ENCODE measurements at places on chromosomes 7 and 10.

DNA sequence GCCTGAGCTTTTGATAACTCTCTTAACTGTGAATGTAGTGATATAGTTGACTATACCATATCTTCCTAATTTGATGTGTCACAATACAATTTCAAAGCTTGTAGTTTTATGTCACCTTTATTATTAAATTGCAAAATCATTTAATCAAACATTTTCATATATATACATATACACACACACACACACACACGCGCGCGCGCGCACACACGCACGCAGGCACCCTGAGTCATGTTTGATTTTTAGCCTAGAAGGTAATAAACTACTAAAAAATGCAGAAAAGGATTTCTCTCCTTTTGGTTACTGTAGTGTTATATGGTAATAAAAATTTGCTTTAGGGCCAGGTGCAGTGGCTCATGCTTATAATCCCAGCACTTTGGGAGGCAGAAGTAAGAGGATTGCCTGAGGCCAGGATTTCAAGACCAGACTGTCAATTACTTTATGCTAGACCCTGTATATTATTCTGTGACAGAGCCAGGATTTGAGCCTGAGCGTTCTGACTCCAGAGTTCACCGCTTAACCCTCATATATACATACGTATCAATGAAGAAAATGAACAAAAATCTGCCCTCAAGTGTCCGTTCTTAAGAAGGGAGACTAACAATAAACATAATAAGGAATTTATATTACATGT, 89.6 kb downstream of the PODXL start:
- no peak for DNase-seq

- peak; percentile 54 for DNase-seq
Observed at GRCh38 chr10:69375307-69376151, 41.2 kb downstream of the TACR2 start.

GRCh38 chr7:55063061-55063460, 44.2 kb downstream of the EGFR start:
- DNase-seq, result no peak

DNA sequence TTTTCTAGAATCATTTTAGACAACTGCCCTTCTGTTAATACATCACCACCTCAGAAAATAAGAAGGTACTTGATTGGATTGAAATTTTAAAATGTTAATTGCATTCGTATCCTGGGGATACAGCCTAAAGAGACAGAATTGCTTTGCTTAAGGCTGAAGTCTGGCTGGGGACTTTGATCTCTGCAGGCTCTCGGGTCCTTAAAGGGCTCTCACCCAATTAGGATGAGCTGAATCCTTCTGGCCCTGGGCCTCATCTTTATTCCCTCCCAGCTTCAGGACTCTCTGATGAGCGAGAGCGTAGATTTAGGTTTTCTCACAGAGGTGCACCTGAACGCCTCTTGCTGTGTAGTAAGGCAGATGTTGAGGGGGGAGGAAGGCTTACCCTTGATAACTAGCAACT, 475.3 kb upstream of the C7orf33 start:
- DNase-seq, result no peak

- DNase-seq, result no peak
Observed at GRCh38 chr7:148807436-148807835, 76.7 kb downstream of the EZH2 start.

DNA sequence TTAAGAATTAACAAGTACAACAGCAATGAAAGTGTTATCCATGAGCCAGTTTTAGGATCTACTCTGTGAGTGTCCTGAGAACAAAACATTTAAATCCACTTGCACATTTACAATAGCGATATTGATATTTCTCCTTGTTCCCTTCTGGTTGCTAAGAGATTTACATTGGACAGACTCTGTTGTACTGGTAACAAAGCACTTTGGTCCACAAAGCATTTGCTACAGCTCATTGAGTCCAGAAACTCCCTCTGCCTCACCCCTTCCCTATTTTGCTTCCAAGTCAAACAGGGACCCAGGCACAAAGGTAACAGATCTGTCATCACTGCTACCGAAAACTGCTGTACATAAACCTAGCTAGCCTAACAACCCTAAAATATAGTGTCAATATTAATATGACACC, 2.1 kb downstream of the ANK3 start:
- DNase-seq, result no peak

- DNase-seq, result no peak
Observed at GRCh38 chr10:79111427-79111826, 42.7 kb downstream of the ZMIZ1 start.

DNA sequence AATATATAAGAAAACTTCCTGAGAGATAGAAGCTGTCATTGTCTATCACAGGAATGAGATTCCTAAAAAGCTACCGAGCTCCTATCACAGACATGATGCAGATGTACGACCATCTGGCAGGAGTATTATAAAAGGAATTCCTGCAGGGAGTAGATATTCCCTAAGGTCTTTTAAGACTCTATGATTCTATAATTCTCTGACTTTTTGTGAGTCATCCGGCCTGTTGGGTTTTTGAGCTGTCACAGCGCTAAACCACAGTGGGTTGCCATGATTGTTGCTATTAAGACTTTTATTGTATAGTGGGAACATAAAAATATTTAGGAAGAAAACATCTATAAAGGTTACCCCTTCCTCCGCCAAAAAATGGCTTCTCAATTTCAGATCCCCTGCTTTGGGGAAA, 223.4 kb downstream of the BMPER start:
- no peak for DNase-seq

DNA sequence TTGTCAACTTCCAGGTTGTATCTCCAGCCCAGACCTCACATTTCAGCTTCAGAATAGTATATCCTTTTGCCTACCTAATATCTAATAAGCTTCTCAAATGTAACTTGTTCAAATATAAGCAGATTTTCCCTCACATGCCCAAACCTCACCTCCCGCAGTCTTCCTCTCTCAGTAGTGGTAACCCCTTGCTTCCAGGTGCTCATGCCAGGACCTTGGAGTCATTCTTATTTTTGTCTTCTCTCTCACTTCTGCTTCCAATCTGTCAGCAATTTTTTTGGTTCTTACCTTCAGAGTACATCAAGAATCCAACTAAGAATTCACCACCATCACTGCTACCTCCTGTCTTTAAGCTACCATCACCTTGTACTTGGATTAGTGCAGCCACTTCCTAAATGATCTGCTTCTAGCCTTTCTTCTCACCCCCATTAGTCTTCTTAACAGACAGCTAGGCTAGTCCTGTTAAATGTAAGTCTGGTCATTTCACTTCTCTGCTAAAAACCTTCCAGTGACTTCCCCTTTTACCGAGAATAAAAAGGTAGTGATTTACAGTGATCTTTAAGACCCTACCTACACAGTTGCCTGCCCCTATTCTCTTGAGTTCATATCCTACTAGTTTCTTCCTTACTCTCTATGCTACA, 14.0 kb downstream of the ANKIB1 start:
- no peak for DNase-seq

GRCh38 chr7:94298943-94299342, 95.8 kb upstream of the COL1A2 start:
- DNase-seq, result no peak

DNA sequence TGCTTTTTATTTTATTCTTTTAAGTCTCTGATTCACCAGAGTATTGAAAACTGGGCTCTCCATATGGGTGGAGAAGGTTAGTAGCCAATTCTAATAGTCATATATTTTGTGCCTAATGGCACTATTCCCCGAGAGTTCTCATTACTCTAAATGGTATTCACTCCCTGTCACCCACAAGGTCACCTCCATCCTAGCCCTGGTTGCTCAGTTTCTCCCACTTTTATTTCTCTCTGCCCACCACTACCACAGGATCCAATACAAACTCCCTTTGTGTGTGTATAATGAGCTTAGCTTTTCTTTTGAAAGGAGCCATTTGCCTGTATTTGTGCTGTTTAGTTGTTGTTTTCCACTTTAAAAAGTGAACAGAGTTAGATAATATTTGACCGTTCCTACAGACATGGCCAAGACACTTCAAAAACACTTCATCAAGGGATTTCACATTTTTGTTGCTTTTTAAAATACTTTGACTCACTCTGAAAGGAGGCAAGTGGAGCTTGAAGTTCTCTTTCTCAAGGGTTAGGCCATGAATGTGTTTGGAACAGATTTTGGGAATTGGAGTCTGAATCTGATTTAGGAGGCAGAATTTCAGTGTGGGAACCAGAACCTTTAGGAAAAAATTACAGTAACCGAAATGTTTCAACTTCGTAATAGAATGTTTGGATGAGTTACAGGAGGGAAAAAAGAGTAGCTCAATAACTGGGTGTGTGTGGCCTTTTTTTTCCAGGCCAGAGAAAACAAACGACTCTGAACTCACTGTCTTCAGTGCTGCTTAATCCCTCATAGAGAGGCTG, 321.3 kb downstream of the BICC1 start:
- DNase-seq, result no peak

- no peak for DNase-seq
Observed at GRCh38 chr10:54434782-54435181, 366.2 kb downstream of the PCDH15 start.

GRCh38 chr10:49668684-49669083, 10.8 kb upstream of the C10orf53 start:
- DNase-seq, result no peak

- DNase-seq, result no peak
Observed at GRCh38 chr7:41777894-41778596, 75.2 kb upstream of the INHBA start.

DNA sequence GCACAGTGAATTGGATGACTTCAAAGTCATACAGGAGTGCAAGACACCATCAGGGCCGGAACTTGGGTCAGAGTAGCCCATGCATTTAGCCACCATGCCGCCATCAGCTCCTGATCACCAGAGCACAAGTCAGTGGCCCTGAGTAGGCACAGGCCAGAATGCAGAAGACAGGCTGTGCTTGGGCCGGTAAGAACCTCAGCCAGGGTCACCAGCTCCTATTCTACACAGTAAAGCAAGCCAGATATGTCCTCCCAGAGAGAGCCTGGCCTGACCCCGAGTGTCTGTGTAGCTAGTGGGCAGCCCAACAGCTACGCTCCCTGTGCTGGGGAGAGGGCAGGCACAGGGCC, 44.5 kb upstream of the COL13A1 start:
- DNase-seq, result no peak

DNA sequence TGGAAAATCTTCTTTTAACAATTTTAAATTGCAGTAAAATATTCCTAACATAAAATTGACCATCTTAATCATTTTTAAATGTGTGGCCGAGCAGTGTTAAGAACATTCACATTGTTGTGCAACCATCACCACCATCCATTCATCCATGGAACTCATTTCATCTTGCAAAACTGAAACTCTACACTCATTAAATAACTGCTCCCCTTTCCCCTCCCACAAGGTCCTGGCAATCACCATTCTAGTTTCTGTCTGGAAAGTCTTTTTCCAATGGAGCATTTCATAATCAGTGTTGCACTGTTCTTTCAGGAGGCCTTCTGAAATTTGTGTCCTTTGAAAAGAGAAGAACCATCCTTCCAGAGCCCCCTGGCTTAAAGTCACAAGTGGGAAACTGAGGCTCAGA, 233.1 kb downstream of the PLXNA4 start:
- DNase-seq, result no peak

- DNase-seq, result no peak
Observed at GRCh38 chr10:19626156-19626555, 190.1 kb upstream of the PLXDC2 start.

DNA sequence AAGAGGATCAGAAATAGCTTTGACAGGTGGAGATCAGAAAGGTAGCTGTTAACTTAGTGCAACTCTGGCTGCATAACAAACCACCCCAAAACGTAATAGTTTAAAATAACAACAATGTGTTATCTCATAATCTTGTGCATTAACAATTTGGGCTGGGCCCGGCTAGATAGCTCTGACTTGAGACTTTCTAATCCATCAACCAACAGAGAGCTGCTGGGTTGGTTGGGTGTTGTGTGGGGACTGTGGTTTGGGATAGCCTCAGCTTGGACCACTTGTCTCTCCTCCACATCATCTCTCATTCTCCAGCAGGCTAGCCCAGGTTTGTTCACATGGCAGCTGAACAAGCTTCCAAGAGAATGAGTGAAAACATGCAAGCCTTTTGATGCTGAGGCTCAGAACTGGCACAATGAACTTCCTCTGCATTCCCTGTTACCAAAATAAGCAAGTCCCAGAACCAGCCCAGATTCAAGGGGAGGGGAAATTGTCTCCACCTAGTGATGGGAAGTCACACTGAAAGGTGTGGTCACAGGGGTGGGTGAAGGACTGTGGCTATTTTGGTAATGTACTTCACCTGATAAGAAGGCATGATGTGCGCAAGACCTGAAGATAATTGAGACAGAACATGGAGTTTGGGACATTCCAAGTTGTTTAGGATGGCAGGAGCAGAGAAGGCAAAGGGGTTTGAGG, 20.4 kb upstream of the ASAH2 start:
- no peak for DNase-seq

DNA sequence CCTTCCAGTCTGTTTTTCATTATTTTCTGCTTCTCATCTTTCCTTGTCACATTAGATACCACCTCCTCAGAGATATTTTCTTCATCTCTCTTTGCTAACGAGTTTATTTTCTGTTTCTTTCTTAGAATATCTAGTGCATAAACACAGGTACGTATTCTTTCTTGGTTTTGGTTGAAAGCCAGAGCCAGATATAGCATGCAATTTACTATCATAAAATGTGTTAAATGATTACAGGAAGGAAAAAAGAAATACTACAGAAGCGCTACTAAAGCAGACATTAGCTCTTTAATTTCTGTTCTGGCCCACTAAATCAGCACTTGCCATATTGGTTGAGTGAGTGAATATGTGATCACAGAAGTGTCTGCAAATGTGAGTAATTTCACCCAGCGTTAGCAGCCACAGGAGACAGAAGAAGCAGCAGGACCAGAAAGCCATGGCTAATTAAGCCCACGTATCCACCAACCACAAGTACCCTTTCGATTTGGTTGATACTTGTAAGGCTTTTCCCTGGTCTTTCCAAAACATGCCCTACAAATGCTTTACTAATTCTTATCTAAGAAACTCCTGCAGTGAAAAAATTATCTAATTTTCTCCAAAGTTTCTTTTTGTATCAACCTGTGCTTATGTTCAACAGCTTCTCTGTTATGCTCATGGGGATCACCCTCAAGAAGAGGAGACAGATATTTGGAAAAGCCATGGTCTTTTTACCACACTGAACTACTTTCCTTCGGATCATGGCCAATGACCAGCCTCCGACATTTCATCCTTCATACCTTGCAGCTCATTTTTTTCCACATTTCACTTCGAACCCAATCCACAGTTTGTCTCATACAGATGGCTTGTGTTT, 23.1 kb upstream of the MACC1 start:
- DNase-seq, result no peak

GRCh38 chr7:85529831-85530230, 343.0 kb upstream of the SEMA3D start:
- no peak for DNase-seq

DNA sequence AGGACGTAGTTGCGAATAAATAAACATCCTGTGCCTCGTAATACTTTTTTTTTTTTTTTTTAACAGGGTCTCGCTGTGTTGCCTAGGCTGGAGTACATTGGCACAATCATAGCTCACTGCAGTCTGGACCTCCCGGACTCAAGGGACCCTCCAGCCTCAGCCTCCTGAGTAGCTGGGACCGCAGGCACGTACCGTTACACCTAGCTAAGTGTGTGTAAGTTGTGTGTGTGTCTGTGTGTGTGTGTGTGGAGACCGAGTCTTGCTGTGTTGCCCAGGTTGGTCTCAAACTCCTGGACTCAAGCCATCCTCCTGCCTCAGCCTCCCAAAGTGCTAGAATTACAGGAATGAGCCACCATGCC, 573 bp upstream of the PON2 start:
- peak; percentile 25 for DNase-seq

All from heart left ventricle (tissue), 16 donors.